IPS DF 6.9 (cell line): ENCODE measurements at places on chromosomes 5 and 9.

GRCh38 chr5:109688630-109688969 lies 1.1 kb upstream of the MAN2A1 start:
- H3K27ac ChIP-seq: no peak overlapping the region
- DNase-seq: no peak
- H3K4me1 ChIP-seq: no peaks in the 10 kb centered on the region; the same call in none of the 2 replicates
- H3K4me3 ChIP-seq: peak overlapping the region; percentile 40; the same call in 1 of the 2 replicates

- no peaks in the 10 kb centered on the region for H3K4me1 ChIP-seq
- H3K27me3 ChIP-seq: no peaks in the 10 kb centered on the region
- no peak overlapping the region for H3K27ac ChIP-seq
- no peak for DNase-seq
- H3K36me3 ChIP-seq: no peaks in the 10 kb centered on the region
These were observed 111.8 kb upstream of the FAM174A start for GRCh38 chr5:100423330-100423729.

GRCh38 chr9:86978922-86979474 lies 31.7 kb upstream of the GAS1 start:
- H3K27me3 ChIP-seq: no peaks in the 10 kb centered on the region
- H3K36me3 ChIP-seq: no peaks in the 10 kb centered on the region
- no peak overlapping the region for H3K4me3 ChIP-seq
- DNase-seq: no peak
- H3K27ac ChIP-seq: no peak overlapping the region
- no peaks in the 10 kb centered on the region for H3K4me1 ChIP-seq

- H3K4me3 ChIP-seq: no peak overlapping the region
- no peak overlapping the region for H3K27ac ChIP-seq
- no peak for DNase-seq
- no peaks in the 10 kb centered on the region for H3K27me3 ChIP-seq
These were observed 44.4 kb downstream of the DIRAS2 start for GRCh38 chr9:90598191-90598590.

DNA sequence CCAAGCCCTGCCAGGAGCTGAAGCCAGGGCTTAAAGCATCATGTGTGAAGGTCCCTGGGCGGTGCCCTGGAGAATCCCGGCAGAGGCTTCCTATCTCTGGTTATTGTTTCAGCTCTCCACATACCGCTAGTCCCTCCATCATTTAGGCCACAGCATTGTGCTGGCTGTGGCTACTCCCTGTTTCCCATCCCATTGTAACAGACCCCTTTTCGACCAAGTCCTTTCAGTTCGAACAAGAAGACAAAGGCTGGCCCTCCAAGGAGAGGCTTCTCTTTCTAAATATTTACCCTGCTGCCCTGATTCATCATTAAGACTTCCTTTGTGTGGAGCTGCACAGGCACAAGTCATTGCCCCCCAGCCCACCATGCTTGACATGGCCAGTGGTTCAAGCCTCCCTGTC lies 41.6 kb downstream of the NEUROG1 start:
- no peaks in the 10 kb centered on the region for H3K36me3 ChIP-seq
- no peak overlapping the region for H3K4me3 ChIP-seq
- DNase-seq: no peak
- peaks cover 16% of the 10 kb centered on the region for H3K4me1 ChIP-seq

DNA sequence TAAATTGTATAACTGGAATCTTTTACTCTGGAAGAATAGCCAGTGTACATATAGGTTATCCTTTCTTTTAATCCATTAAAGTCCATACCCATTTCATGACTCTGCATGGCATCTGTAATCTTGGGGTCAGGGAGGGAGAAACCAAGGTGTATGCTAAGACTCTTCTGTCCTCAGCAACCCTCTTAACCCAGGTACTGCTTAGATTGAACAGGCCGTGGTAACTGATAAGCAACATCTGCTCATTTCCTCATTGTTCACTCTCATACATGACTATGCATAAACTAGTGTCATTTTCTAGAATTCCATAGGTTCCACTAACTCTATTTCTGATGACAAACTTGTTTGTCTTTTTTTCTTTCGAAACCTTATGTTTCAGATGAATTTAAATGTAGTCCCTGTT lies 69.3 kb upstream of the IFNE start:
- H3K4me3 ChIP-seq: no peak overlapping the region
- H3K4me1 ChIP-seq: no peaks in the 10 kb centered on the region; the same call in 1 of the 2 replicates
- no peaks in the 10 kb centered on the region for H3K27me3 ChIP-seq
- no peak overlapping the region for H3K27ac ChIP-seq

DNA sequence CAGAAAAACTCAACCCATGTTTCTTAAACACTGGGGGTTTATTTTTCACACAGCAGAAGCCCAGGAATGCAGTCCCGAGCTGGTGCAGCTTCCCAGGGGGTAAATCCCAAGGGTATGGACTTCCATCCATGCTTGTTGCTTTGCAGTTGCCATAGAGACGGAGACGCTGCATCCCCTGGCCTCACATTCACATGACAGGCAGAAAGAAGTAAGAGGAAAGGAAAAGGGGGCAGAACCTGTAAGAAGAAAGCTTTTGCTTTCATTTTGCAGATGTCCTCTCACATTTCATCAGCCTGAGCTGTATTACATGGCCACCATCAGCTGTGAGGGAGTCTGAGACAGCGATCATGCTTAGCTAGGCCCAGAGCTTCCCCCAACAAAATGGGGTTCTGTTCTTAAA lies 321.0 kb downstream of the AGTPBP1 start:
- H3K4me1 ChIP-seq: no peaks in the 10 kb centered on the region
- H3K27me3 ChIP-seq: no peaks in the 10 kb centered on the region; the same call in 1 of the 2 replicates

GRCh38 chr5:14594378-14595074 lies 12.9 kb downstream of the OTULINL start:
- no peak overlapping the region for H3K27ac ChIP-seq
- no peaks in the 10 kb centered on the region for H3K27me3 ChIP-seq
- no peak for DNase-seq
- no peak overlapping the region for H3K4me3 ChIP-seq
- no peaks in the 10 kb centered on the region for H3K4me1 ChIP-seq
- no peaks in the 10 kb centered on the region for H3K36me3 ChIP-seq

DNA sequence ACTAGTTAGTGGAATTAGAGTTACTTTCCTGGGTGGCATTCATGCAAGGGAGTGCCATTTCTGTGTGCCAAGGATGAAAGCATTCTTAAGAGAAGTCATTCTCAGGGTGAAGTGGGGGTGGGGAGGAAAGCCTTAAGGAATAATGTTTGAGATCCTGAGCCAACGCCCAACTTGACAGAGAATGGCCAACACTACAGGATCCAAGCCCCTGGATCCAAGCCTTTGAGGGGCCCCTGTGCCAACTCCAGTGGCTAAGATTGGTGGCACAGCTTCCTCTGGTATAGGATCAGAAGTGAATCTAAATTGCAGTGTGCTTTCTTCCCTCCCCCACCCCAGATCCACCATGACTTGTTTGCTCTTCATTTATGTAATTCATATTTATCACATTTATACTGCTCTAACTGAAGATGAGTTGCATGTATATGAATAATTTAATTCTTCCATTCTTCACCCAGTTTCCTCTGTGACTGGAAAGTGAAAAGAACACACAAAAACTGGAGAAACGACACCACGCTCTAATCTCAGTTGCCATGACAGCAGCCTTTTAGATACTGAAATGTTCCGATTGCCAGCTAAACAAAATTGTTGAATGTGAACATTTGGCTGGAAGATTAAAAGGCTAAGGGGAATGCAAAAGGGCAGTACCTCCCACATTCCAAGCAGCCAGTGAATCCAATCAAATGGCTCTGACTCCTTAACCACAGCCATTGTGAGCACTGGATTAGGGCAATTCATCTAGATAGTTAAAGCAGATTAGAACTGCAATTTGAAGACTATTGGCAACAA lies 4.5 kb downstream of the ZNF608 start:
- H3K4me3 ChIP-seq: no peak overlapping the region
- H3K27ac ChIP-seq: no peak overlapping the region
- no peaks in the 10 kb centered on the region; the same call in none of the 2 replicates for H3K4me1 ChIP-seq
- no peaks in the 10 kb centered on the region for H3K36me3 ChIP-seq

DNA sequence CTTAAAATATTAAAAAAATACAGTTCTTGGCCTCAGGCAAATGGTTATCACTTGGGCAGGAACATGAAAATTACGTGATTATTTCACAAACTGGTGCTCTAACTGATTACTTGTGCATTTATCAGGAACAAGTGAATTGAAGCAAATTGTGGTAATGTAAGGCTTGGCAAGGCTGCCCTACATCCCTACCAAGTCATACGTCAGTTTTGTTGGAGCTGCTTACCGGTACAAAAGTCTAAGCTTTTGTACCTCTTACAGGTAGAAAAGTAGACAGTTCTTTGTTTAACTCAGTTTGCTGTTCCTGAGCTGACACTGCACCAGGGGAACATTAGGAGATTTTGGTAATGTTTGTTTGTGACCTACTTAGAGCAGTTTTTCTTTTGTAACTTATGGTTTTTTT lies 2.2 kb downstream of the G3BP1 start:
- H3K4me3 ChIP-seq: peak overlapping the region; percentile 10; the same call in 1 of the 2 replicates
- H3K36me3 ChIP-seq: peaks cover 2% of the 10 kb centered on the region; the same call in 1 of the 2 replicates
- no peaks in the 10 kb centered on the region for H3K27me3 ChIP-seq
- no peak overlapping the region for H3K27ac ChIP-seq
- no peaks in the 10 kb centered on the region for H3K4me1 ChIP-seq

DNA sequence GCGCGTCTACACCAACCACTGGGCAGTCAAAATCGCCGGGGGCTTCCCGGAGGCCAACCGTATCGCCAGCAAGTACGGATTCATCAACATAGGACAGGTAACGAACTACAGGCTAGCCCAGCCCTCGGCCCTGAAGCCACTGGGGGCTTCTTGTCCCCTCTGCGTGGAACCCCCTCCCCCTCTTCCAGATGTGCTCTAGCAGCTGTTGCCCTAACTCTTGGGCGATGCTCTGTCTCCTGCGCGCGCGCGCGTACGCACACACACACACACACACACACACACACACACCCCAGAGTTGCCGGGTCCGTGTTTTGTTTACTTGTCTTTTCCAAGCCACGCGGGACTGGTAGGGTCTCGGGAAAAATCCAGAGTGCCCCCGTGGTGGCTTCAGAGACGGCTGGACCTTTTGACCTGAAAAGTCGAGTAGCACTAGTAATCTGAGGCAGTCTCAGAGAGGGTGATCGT lies 836 bp downstream of the PCSK5 start:
- no peak for DNase-seq
- no peaks in the 10 kb centered on the region for H3K27me3 ChIP-seq
- H3K36me3 ChIP-seq: no peaks in the 10 kb centered on the region
- peaks cover 1% of the 10 kb centered on the region; the same call in 1 of the 2 replicates for H3K4me1 ChIP-seq

DNA sequence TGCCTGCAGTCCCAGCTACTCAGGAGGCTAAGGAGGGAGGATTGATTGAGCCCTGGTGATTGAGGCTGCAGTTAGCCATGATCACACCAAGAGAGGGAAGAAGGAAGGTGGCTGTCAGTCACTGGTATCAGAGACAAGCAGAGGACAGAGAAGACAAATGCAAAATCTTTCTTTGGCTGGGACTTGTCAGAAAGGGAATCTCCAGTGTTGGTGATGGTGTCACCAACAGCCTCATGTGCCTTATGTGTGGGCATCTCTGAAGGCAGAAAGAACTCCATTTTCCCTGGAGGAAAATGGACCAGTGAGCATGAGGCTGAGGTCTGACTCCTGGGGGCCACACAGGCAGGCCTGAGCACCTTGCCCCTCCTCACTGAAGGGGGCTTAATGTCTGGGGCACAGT lies 12.1 kb upstream of the RNF183 start:
- DNase-seq: no peak
- H3K4me3 ChIP-seq: no peak overlapping the region
- no peaks in the 10 kb centered on the region for H3K4me1 ChIP-seq
- H3K27ac ChIP-seq: no peak overlapping the region
- H3K27me3 ChIP-seq: no peaks in the 10 kb centered on the region
- no peaks in the 10 kb centered on the region for H3K36me3 ChIP-seq

DNA sequence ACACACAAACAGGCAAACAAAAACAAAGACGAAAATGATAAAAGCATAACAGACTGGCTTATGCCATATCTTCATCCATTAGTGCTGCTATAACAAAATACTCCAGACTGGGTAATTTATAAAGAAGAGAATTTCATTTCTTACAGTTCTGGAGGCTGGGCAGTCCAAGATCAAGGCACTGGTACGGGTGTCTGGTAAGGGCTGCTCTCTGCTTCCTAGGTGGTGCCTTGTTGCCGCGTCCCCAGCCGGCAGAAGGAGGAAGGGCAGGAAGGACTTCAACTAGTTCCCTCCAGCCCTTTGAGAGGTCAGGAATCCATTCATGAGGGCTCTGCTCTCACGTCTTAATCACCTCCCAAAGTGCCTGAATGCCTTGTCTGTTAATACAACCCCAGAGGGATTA lies 122.6 kb downstream of the BOD1 start:
- H3K4me1 ChIP-seq: peaks cover under 1% of the 10 kb centered on the region; the same call in 1 of the 2 replicates
- no peaks in the 10 kb centered on the region for H3K36me3 ChIP-seq
- no peaks in the 10 kb centered on the region for H3K27me3 ChIP-seq
- no peak for DNase-seq
- H3K4me3 ChIP-seq: no peak overlapping the region

DNA sequence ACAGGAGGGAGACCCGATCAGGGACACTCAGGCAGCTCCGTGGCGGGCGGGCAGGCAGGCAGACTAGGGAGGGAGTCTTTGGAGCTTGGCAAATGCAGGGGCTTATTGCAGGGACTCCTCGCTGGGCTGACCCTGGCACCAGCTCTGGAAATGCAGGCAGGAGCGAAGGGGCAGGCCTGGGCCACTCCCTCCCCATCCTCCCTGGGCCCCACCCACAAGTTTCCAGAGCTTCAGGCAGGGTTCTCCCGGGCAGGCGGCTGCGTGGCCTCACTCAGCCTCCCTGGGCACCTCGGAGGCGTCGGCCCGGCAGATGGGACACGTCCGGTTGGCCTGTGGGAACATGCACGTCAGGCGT lies 8.5 kb downstream of the RNF44 start:
- H3K27ac ChIP-seq: no peak overlapping the region
- H3K36me3 ChIP-seq: peaks cover 50% of the 10 kb centered on the region
- no peak overlapping the region for H3K4me3 ChIP-seq
- no peaks in the 10 kb centered on the region for H3K27me3 ChIP-seq

DNA sequence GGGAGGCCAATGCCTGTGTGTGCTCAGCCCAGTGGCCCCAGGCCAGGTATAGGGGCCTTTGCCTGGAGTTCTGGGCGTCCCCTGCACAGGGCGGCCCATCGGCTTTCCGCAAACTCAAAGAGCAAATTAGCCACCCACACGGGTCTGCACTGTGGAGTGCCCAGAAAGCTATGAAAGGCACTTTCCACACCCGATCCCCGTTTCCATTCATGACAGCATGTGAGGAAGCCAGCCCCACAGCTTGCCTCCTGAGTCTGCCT lies 5.2 kb downstream of the DBH start:
- no peak for DNase-seq
- H3K36me3 ChIP-seq: no peaks in the 10 kb centered on the region
- peaks cover 3% of the 10 kb centered on the region; the same call in 1 of the 2 replicates for H3K4me1 ChIP-seq
- no peak overlapping the region for H3K4me3 ChIP-seq
- H3K27me3 ChIP-seq: no peaks in the 10 kb centered on the region
